Panc1 (cell line): ENCODE measurements at places on chromosomes 2 and 18.

GRCh38 chr2:26410764-26411243 lies 9.1 kb downstream of the DRC1 start:
- no peak for DNase-seq

DNA sequence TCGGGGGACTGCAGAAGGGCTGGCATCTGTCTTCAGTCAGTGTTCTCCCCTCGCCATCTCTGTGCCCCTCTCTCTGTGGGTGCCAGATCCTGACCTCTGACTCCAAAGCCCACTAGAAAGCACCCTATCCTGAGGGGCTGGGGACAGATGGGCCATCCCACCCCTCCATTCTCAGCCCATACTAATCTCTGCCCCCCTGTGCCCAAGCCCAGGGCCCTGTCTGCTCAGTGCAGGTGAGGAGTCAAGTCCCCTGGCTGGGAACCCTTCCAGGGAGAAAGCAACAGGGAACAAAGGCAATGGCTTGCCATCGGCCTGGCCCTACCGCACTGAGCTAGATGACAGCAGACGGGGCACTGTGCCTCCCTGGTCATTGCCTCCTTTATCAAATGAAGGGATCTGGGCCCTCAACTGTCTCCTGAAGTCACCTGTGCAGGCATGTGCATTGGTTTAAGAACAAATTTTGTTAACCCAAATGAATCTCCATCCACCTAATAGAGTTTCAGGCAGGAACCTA lies 42.7 kb upstream of the ID2 start:
- no peak for DNase-seq

DNA sequence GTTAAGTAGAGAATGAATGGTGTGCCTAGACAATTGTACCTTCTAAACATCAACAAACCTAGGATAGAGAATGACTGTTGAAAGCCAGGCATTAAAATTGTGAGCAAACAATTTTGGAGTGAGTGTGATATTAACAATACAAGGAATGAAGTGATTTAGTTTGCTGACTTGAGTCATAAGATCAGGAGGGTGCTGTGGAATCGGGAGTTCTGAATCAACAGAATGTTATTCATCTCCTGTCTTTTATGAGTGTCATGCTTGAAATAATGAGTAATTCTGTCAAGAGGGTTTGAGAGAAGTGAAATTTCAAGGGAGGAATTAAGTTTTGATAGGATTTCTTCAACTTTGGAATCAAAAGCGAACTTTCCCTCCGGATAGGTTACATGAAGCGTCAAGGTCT lies 214.4 kb upstream of the DSEL start:
- DNase-seq = peak; percentile 67

GRCh38 chr18:35661483-35662146 lies 80.1 kb downstream of the GALNT1 start:
- DNase-seq = no peak

- no peak for DNase-seq
These were observed 503.9 kb downstream of the PID1 start for GRCh38 chr2:228767196-228767595.

GRCh38 chr2:52416340-52416739 lies 1351.3 kb upstream of the CHAC2 start:
- DNase-seq = peak; percentile 7
